ENCODE measurements at places on chromosomes 1 and 21. TPM values are rescaled to one million over a fixed set of nuclear protein-coding genes. Genes with fewer than 3 reads are reported as not detected.

TMED5 gene
- 47.9 TPM for total RNA-seq

ADAMTS1 gene
- 25.6 TPM for total RNA-seq

NBL1 gene
- total RNA-seq: 80.6 TPM

ANKRD34A gene
- total RNA-seq: 0.67 TPM

LGR6 gene
- total RNA-seq: 6.4 TPM

CLDN17 gene
- 1.1 TPM for total RNA-seq

TSPEAR gene
- total RNA-seq: not detected

S100B gene
- not detected for total RNA-seq

APCS gene
- not detected for total RNA-seq

UBE2U gene
- not detected for total RNA-seq

ADORA3 gene
- total RNA-seq: 5.2 TPM

LINGO4 gene
- total RNA-seq: 0.19 TPM

S100A3 gene
- 9.5 TPM for total RNA-seq

TMEM51 gene
- total RNA-seq: 15.0 TPM

HCN3 gene
- total RNA-seq: 2.7 TPM

GNG4 gene
- total RNA-seq: 3.4 TPM

TRIM17 gene
- total RNA-seq: 0.13 TPM

PTAFR gene
- 12.8 TPM for total RNA-seq

PKLR gene
- not detected for total RNA-seq

NTMT2 gene
- not detected for total RNA-seq

ACTA1 gene
- total RNA-seq: 0.75 TPM

GCSAML gene
- total RNA-seq: 1.7 TPM

SF3B4 gene
- total RNA-seq: 7.6 TPM

FCER1G gene
- 50.4 TPM for total RNA-seq

CFAP57 gene
- total RNA-seq: not detected

BTBD8 gene
- 2.1 TPM for total RNA-seq

All from esophagus squamous epithelium (tissue), 5 donors.